Activated T-cell treated with anti-CD3 and anti-CD28 coated beads for 4 hours (primary cell): ENCODE measurements at places on chromosomes 7 and 10.
A peak's percentile ranks its signal among the peaks of the same experiment; 100 is the strongest.

DNA sequence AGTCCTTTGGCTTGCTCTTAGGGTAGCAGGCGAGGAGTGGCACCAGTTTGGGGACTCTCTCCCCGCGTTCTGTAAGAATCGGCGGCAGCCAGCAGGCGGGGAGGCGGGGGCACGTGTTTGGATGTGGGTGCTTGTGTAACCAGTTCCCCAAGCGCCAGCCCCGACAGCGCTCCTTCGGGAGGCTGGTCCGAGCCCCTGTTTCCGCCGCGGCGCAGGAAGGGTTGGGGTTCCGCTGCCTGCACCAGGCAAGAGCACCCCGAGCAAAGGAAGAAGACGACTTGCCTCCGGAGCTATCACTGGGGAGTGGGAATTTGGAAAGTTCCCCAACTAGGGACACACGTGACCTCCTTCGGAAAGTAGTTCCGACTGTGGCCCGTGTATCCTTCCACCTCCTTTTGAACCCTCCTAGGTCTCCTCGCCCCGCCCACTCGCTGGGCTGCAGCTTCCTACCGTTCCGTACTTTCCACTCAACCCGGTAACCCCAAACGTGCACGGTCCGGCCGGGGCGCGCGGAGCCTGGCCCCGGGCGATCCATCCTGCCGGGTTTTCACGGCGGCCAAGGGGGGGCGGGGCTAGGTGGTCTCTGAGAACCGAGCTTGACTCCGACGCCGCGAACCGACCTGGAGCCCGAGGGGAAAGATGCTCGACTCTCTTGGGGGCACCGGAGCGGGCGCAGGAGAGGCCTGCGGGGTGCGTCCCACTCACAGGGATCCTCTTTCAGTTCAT is 1.2 kb downstream of the KLLN start:
- DNase-seq, result peak; percentile 88

DNA sequence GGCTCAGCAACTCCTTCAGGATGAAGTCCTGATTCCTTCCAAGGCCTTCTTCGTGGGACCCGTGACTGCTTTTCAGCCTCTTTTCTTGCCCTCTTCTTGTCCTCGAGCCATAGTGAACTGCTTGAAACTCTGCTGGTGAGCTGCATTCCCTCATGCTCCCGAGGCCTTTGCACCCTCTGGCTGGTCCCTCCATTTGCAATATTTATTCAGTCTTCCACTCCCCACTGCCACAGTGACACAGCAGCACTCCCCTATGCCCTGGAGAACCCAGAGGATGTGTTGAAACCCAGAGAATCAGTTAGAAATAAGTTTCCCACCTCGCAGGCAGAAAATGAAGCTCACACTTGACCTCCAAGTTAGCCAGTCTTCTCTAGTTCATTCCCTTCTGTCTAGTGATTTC is 22.3 kb upstream of the GAD2 start:
- no peak for DNase-seq

DNA sequence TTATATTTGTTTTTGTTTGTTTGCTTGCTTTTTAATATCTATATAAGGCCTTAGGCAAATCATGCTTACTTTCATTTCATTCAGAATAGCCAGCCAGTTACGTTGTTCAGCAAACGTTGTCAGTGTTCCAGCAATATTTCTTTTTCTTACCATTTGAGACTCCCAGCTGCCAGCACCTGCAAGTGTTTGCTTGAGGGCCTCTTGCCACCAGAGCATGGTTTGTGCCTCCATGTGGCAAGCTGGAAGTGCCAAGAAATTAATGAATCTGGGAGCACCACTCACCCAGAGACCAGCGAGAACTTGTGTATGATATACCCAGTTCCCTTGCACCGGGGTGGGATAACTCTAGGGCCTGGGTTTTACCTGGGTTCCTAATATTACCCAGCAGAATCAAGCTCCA is 177.1 kb upstream of the CSTF2T start:
- no peak for DNase-seq

DNA sequence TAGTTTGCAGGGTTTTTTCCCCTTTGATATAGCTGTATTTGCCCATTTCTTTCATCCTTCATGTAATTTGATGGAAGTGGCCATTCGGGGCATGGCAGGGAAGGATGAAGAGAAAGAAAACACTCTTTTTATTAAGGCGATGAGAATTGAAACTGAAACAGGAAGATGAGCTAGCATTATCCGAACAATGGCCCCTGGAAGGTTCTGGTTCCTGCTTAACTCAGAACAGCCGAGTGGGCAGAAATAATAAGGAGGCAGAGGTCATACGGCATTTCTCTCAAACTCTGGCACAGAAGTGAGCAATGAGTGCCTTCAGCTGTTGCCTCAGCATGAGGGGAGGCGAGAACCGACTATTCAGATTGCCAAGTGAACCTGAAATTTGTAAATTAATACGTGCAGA is 113.2 kb upstream of the MYO3A start:
- DNase-seq, result no peak

GRCh38 chr7:46900312-46901263 is 681.3 kb downstream of the TNS3 start:
- DNase-seq, result no peak

DNA sequence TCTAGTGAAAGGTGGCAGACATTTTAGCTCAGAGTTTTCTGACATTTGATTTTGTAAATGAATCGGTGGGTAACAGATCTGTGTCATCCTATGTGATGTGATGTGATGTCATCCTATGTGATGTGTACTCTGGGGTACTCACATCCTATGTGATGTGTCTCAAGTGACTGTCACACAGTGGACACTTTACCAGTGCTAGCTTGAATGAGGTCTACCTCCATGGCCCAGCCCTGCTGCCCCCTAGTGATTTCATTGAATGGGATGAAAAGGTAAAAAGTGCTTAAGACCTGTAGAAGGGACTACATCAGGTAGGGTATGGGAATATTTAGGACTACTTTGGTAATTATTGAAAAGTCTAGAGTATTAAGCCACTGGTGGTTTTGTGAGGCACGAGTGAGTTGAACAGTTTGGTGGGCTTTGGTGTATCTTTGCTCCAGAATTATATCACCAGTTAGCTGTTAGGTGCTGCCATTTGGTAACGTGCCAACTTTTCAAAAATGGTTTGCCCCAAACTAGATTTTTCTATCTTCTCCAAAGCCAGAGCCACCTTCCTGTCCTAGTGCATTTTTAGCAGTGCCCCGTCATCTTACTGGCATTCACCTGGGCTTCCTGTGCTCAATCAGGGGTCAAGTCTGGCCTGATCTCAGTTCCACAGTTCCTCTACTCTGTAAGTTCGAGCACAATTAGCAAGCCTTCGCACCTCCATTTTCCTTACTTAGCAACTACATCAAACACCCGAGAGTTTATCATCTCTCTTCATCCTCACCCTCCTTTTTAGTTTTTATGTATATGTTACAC is 9.7 kb downstream of the EIF4H start:
- no peak for DNase-seq

DNA sequence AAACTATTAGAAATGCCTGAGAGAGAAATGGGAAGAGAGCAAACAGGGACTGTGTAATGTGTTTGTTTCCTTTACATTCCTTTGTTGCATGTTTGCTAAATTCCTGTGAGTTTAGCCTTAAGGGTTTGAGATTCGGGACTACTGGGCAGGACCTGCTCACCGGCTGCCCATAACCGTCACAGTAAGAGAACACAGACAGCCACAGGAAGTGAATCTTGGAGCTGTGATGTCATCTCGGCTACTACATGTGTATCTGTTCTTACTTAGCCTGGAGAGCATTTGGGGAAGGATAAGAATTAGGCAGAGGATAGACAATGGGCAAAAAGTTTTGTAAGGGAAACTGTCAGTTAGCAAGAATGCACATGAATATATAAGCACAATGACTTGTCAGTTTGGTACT is 485.1 kb upstream of the KLF6 start:
- no peak for DNase-seq

DNA sequence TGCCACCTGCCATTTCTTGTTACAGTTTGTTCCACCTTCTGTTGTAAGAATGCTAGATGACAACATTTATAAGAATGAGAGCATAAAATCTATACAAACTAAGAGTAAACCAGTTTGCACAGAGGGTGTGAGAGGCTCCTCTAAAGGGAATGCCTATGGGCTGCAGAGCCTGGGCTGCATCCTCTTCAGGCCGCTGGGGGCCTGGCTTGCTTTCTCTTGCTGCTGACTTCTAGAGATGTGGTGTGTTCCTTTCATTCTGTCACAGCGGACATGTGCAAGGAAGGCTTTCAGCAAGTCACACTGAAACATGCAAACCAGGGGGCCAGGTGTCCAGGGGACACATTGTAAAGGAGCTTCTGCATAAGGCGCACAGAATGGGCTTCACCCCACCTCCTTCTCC is 7.1 kb upstream of the ATP6V1F start:
- no peak for DNase-seq

DNA sequence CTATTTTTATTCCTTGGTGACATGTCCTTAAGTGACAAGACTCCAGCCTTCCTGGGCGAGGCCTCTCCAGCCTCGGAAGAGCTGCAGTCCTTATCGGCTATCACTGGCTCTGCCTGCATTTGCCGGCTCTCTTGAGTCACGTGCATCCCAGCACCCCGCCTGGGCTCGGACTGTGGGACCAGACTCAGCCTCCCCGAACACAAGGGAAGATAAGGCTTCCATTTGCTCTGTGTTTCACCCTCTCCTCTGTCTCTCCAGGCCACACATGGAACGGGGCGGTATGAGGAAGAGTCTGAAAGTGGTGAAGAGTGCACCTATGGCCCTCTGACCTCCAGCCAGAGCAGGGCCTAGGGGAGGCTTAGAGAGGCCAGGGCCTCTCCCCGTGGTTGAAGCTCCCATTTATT is 4.7 kb downstream of the GDF2 start:
- DNase-seq, result no peak

- DNase-seq, result no peak
These were observed 47.8 kb downstream of the IKZF1 start for GRCh38 chr7:50352282-50352681.

GRCh38 chr7:134701272-134701671 is 54.6 kb downstream of the BPGM start:
- no peak for DNase-seq

DNA sequence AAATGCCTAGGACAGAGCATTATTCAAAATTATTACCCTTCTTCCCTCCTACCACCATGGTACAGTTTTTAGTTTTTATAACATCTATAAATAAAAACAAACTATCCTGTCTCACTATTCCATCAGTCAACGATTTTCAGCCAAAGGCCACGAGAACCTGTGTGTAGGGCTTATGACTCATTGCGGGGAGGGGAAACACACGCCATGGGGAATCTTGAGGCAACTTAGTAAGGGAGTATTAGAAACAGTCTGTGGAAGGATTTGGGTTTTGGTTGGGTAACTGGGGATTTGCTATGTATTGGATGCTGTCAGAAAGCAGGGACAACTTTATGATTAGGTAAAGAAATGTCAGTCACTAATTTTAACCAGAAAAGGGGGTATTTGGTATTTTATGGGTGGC is 14.7 kb downstream of the GPR141 start:
- DNase-seq, result no peak
